ENCODE measurements at places on chromosomes 6 and 20.

DNA sequence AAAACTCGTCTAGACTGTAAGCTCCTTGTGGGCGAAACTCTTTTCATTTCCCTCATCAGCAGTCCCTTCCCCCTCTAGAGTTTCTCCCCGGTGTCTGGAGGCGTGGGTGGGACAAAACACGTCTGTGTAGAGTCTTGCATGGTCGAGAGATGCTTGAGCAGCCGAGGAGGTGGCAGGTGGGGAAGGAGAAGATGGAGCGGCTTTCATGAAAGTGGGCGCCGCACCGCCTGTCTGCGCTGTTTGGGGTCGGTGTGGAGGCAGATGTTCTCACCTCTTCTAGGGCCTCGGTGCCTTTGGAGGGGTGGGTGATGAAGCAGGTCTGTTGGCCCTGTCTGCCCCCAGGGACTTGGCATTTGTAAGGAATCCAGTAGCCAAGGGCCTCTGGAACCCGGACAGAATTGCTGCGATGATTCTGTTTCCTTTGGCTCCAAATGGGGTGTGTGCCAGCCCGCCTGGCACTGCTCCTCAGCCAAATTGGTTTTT lies 1.2 kb downstream of the BRPF3 start:
- DNase-seq = no peak

DNA sequence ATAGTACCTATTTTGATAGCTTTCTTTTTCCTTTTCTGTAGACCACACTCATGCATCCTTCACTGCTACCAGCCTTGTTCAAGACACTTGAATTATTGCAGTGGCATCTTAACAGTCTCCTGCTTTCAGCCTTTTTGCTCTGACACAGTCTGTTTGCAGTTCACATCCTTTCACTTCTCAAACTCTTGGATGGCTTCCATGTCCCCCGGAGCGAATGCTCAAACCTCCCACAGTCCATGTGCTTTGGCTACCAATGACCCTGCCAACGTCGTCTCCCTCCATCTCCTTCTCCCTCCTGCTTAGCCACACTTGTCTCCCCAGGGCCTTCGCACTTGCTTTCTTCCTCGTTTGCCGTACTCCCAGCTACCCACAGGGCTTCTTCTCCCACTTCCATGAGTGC lies 270.0 kb upstream of the ZFP64 start:
- DNase-seq = no peak

DNA sequence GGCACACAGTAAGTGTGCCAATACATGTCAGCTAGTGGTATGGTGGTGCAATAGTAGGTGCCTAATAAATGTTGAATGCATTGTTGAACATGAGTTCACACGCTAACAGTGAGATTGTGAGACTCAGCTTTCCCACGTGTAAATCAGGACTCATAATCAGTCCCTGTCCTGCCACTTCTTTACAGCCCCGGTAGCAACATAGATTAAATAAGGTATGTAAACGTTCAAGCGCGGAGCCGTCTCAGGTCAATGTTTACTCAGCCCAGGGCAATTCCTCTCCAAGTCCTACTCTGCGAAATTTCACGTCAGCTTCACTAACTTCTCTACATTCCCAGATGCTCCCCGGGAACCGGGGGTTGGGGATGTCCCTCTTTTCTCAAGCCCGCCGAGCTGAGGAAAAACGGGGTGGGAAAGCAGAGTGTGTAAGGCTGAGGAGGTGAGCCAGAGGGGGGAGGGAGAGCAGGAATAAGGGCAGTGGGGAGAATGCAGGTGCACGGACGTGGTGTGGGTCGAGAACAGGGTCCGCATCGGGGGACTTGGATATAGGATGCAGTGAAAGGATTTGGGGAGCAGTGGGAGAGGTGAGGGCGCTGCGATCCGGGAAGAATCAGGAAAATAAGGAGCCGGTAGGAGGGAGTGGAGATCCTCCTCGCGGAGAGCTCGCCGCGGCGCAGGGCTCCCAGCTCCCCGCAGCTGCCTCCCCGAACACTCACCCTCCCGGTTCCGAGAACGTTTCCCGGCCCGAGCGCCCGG lies 544 bp upstream of the TP53INP2 start:
- DNase-seq = no peak

- DNase-seq = no peak
Measured at GRCh38 chr6:137903933-137904821, 37.1 kb downstream of the TNFAIP3 start.

DNA sequence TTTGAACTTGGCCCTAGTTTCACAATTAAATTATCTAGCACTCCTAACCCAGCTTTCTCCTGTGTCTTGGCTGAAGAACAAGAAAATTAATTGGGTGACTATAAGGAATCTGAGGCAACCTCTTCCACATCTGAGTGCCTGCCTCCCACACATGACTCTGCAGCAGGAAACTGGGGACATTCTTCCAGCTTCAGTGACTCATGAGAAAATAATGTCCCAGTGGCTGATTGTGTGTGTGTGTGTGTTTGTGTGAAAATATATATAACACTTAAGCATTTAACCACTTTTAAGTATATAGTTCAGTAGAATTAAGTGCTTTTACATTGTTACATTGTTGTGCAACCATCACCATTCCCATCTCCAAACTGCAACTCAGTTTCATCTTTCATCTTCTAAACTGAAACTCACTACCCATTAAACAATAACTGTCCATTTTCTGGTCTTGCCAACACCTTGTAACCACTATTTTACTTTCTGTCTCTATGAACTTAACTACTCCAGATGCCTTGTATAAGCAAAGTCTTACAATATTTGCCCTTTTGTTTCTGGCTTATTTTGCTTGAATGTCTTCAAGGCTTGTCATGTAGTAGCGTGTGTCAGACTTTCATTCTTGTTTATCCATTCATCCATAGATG lies 8.7 kb downstream of the TRIM38 start:
- DNase-seq = peak; percentile 74

- DNase-seq = no peak
Measured at GRCh38 chr6:34084591-34085290, 61.1 kb downstream of the GRM4 start.

DNA sequence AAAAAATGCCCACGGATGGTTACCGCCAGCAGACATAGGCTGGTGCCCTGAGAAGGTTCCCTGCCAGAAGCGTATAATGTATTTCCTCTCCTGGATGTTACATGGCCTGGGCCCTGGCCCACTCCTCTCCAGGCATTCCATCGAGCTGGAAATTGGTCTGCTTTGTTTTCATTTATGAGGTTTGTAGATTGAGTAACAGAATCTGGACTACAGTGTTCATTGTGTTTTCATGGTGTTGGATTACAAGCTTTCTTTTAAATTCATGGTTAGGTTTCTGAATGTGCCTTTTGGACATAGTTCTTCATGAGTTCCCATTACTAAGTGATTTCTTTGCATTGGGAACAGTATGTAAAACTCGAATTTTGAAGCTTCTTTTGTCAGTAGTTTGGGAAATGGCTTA lies 6.4 kb downstream of the TIAM2 start:
- DNase-seq = no peak

DNA sequence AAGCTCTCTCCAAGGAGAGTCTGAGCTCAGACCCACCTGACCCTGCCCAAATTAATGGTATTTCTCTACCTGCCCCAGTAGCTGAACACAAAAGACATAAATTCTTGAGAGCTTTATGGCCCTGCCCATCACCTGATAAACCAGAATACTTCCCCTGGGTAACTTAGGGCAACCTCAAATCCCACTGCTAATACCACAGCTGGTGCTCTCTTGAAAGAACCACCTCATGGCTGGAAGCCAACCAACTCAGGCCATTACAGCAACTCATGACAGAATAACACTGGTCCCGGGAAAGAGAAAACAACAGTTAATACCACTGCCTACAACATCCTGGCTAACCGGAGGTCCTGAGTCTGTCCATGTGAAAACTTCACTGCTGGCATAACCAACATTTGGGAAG lies 328.6 kb downstream of the NKAIN2 start:
- DNase-seq = no peak

GRCh38 chr6:44785130-44785529 lies 397.6 kb downstream of the CDC5L start:
- no peak for DNase-seq

DNA sequence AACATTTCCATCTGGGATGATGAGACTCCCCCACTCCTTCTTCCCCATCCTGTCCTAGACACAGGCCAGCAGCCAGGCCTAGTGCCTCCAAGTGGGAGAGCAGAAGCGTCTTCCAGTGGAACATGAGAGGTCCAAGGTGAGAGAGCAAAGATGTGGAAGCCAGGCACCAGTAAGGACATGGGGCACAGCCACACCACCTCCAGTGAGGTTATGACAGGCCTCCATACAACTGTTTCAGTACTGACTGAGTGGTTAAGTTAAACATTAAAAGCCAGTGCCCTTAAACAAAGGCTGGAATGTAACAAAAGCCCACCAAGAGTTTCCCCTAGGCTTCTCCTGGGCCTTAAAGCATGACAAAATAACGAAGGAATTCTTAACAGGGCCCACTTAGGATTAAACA lies 5.3 kb downstream of the ZBTB24 start:
- no peak for DNase-seq

DNA sequence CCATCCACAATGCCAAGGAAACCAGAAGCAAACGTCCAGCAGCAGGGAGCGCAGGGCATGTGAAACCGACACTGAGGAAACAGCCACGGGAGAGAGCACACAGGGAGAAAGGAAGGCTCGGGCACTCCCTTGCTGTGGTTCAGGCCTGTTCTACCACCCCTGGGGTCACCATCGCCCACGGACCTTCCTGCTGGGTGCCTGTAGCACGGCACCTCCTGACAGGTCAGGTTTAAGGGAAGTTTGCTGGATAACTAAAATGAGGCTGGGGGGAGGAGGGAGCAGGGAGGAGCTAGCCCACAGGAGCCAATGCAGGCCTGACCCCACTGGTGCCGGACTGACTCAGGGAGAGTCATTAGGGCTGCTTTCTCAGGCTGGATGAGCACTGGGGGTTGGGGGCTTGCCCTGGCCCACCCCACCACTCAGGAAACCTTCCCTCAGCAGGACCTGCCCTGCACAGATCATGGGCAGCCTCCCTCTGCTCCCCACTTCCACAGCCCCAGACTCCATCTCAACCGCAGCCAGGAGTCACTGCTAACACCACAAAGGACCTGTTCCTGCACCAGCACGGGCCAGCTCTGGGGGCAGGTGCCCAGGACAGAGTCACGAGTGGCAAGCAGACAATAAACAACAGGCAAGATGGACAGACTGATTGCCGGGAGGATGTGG lies 2.3 kb downstream of the UCKL1 start:
- DNase-seq = no peak

GRCh38 chr6:157013649-157014304 lies 236.6 kb downstream of the ARID1B start:
- DNase-seq = no peak

GRCh38 chr6:156720691-156721685 lies 56.2 kb upstream of the ARID1B start:
- no peak for DNase-seq

GRCh38 chr6:13762611-13763441 lies 51.2 kb upstream of the RANBP9 start:
- peak; percentile 88 for DNase-seq

DNA sequence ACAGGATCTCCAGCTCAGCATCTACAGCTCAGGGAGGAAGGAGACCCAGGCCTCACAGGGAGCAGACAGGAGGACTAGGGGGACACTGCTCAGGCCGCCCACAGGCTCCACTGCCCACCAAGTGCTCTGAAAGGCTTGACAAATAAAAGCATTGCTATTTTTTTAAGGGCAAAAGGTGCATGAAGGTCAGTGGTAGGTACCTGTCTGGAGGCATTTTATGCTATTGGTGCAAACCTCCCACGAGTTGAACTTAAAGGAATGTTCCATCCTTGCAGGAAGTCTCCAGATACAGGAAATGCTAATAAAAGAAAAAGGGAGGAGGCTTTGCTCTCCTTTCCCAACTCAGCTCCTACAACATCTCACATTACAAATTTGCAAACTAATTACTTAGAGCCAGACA lies 228.1 kb downstream of the FOXC1 start:
- DNase-seq = no peak

DNA sequence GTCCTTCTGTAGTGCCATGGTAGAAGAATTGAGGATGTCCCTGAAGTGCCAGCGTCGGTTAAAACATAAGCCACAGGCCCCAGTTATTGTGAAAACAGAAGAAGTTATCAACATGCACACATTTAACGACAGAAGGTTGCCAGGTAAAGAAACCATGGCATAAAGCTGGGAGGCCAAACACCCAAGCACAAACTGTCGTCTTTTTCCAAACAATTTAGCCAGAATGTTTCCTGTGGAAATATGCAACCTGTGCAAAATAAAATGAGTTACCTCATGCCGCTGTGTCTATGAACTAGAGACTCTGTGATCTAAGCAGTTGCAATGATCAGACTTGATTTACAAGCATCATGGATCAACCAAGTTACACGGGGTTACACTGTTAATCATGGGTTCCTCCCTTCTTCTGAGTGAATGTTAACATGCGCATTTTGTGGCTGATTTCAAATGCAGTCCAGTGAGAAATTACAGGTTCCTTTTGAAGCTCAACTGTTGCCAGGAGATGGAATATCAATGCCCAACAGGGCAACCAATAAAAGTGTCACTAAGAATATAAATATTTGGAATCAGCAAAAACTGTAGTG lies 674.9 kb downstream of the GRIK2 start:
- no peak for DNase-seq

- no peak for DNase-seq
Measured at GRCh38 chr6:137202078-137202477, 17.1 kb downstream of the IFNGR1 start.

DNA sequence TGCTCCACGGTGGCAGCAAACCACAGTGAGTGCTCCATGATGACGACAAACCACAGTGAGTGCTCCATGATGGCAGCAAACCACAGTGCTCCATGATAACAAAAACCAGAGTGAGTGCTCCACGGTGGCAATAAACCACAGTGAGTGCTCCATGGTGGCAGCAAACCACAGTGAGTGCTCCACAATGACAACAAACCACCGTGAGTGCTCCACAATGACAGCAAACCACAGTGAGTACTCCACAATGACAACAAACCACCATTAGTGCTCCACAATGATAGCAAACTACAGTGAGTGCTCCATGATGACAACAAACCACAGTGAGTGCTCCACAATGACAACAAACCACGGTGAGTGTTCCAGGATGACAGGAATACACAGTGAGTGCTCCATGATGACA lies 36.0 kb upstream of the LRFN2 start:
- DNase-seq = no peak

DNA sequence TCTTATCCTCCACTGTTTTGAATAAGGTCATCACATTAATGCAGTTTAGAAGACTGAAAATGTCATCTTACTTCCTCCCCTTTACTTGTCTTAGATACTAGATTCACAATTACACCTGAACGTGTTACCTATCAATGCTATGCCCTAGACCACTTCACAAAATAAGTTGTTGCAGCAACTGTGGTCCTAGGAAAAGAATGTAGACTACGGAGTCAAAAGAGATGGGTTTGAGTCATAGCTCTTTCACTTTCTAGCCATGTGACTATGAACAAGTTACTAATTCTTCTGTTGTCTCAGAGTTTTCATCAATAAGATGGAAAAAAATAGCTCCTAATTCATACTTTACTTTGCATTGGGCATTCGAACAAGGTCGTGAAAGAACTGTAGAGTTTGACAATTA lies 164.3 kb upstream of the PREP start:
- no peak for DNase-seq

GRCh38 chr6:159117046-159117445 lies 52.2 kb upstream of the FNDC1 start:
- DNase-seq = no peak

GRCh38 chr6:95866732-95867131 lies 149.0 kb upstream of the FUT9 start:
- no peak for DNase-seq
